ENCODE measurements at places on chromosomes 7 and 10.

DNA sequence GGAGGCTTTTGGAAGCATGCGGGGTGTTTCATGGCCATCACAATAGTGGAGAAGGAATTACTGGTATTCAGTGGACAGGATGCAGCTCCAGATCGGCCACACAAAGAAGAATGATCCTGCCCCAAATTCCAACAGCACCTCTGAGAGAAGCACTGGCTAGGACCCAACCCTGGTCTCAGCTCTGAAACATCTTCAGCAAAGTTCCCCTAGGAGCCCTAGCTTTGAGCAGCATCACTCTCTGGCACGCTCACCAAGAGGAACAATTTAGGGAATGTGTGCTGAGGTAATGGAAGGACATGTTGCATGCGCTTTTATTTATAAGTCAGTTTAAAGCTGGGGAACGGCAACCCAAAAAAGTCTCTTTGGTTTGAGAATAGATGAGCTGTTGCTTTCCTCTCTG, 5.5 kb upstream of the OPN1SW start:
- DNase-seq = no peak

GRCh38 chr10:48317321-48317990, 11.0 kb downstream of the MAPK8 start:
- no peak for DNase-seq

DNA sequence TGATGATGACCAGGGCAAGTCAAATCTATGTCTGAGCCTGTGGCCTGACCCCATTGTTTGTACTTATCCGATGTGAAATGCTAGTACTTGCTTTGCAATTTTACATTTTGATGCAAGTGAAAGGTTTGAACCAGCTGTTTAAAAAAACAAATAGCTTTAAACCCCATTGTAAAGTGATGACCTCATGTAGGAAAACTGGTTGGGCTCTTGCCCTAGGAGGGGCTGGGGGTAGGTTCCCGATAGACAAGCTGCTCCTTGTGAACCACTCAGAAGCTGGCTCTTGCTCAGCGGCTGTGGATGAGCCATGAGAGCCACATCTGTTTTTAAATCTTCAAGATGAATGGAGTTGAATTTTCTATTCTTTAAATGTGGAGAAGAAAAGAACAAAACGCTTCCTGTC, 185.3 kb downstream of the WDR11 start:
- no peak for DNase-seq

- no peak for DNase-seq
These were observed 592.7 kb downstream of the PARD3 start for GRCh38 chr10:34222359-34222758.

- no peak for DNase-seq
These were observed 972 bp downstream of the ORC5 start for GRCh38 chr7:104206841-104207240.

DNA sequence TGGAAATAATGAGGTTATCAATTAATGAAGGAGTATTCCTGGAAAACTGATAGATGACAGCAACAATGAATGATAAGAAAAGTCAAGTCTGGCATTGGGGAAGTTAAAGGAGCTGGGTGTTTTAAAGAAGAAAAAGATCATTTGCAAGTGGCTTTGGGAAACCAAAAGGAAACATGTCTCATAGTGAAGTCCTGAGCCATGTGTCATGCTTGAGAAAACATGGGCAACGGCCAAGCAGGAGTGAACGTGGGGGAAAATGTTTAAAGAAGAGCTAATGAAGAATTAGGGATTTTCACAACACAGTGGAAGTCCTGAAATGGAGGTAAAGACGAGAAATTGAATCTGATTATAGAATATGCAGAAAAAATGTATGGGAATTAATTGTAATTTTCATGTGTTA, 1383.2 kb upstream of the CELF2 start:
- no peak for DNase-seq

DNA sequence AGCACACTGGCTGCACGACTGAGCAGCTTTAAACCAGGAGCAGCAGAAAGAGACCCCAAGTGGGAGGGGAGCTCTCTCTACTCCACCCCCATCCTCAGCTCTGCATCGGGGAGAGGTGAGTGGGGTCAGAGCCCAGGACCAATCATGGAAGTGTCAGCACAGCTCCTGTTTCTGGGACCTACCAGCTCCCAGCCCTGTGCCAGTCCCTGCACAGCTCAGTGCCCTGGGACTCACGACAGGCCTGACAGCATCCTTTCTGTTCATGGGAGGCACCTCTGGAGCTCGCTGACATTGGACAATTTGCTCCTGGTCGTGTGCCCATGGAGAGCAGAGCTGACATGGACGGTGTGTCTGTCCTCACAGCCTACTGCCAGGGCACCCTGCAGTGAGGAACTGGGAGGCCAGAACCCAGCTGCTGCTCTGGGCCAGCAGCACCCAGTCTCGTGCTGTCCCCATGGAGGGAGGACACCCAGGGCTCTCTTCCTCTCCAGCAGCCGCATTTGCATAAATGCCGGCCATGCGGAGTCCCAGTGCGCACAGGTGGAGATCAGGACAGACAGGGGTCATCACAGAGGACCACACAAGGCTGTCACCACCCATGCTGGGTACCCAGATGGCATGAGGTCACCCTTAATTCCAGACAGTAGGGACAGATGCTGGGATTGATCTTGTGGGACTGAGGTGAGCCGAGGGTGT, 45.9 kb upstream of the MSMB start:
- no peak for DNase-seq

DNA sequence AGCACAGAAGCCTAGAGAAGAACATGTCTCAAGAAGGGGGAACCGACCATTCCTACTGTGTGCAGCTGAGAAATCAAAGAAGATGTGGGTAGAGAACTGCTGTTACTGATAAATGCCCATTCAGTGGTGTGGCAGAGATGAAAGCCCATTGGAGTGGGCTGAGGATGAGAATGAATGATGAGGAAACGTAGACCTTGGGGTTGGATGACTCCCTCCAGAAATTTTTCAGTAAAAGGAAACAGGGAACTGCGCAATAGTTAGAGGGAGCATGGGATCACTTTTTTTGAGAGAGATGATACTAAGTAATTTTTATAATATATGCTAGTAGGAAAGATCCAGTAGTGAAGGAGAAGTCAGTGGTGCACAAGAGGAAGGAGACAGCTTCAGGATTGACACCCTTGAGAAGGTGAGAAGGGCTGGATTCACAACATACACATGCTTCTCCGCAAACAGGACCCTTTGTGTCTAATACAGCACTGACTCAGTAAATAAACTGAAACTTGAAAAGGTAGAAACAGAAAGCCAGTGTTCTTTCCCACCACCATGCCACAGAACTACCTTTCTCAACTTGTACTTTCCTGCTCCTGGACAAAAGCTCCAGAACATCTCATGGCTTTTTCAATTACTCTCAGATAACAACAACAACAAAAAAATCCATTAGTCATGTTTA, 104.7 kb upstream of the IL6 start:
- DNase-seq = no peak

- no peak for DNase-seq
These were observed 14.3 kb downstream of the TMEM273 start for GRCh38 chr10:49173853-49174252.
